ENCODE measurements at places on chromosomes 2 and 18.

- peak; percentile 58 for DNase-seq
Measured at GRCh38 chr2:26243470-26244308, 743 bp downstream of the HADHA start.

- DNase-seq: no peak
Measured at GRCh38 chr2:240947607-240948006, 41.5 kb downstream of the CROCC2 start.

- DNase-seq: no peak
Measured at GRCh38 chr18:61926532-61926931, 33.7 kb upstream of the RNF152 start.

DNA sequence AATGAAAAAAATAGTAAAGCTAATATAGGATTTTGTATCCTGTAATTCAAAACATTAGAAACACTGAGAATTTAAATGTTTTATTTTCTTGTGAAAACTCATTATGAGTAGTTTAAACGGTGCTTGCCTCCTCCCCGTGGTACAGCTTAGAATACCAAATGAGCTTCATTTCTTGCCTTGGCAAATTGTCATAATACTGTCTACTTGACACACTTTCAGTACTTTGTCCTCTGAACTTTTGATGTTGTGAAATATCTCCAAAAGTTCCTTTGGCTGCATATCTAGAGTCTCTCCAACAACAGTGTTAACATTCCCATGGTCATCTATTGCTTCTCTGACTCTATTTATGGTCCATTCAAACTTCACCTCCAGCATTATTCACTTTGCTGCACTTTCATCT, 61.9 kb upstream of the EPB41L5 start:
- DNase-seq: no peak

DNA sequence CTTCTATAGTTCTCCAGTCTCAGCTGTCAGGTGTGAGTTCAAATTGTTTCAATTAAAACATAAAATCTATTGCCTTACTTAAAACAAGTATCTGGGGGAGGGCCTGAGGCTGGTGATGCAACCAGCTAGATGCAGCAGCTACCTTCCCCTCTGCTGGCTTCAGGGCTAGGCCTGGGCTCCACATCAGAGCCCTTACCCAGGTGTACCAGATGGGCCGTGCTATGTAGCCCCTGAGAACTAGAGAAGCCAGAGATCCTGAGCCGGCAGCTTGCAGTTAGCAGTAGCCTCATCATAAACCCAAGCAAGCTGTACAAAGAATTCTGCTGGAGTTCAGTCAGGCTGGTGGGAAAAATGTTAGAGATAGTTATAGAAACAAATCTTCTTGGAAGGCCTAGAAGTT, 97.7 kb upstream of the ACAA2 start:
- no peak for DNase-seq

GRCh38 chr18:12849548-12849947, 34.5 kb downstream of the PTPN2 start:
- DNase-seq: no peak

GRCh38 chr2:105279126-105279525, 37.6 kb downstream of the GPR45 start:
- no peak for DNase-seq

Data from GM23248 (cell line).